ENCODE measurements at places on chromosomes 7 and 10.

DNA sequence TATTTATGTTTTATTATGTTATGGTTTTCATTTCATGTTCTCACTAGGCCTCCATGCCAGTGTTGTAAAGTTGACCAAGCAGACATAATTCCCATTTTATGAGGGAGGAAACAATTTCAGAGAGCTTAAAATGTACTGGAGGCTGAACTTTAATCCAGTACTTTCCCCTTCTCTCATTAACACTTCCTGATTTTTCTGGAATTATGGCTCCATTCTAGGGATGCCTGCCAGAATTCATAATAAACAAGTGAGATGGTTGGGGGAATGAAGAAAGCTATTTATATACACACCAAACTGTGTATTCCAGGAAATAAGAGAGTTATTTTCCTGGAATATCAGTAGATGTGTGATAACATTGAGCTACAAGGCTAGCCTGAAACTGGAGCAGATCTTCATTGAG lies 6.9 kb downstream of the TMEM236 start:
- no peak for DNase-seq

DNA sequence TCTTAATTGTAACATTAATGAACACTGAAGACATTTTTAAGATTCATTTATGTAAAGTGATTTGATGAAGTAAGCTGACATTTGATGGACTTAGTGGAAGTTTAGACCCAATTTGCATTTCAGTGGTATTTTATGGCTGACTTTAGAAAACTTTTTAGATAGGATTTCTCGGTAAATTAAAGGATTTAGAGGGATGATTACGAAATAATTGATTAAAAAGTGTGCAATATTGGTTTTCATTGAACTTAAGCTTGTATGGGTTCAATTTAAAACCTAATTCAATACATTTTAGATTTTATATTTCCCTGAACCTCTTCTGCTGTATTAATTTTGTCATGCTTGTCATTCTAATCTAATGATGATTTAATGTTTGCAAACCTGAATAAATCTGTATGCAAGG lies 135.1 kb downstream of the SDK1 start:
- no peak for DNase-seq

- no peak for DNase-seq
Measured at GRCh38 chr7:71555758-71556157, 423.8 kb downstream of the GALNT17 start.

- DNase-seq = peak; percentile 61
Measured at GRCh38 chr10:99395750-99396445, 34.5 kb downstream of the GOT1 start.

DNA sequence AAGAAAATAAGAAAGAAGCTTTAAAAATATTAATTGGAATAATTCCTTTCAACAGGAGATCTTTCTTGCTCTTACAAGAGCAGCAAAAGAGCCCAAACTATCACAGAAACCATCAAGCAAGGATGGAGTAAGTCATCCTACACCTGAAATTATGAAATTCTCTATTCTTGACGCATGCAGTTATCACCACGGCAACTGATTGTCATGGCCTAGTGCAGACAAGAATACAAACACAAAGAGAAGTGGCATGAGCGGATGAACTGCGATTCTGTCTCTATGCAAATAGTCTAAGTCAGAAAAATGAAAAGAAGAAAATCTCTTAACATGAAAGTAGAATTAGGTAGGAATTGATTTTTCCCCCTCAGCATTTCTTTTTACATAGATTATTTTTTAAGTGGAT lies 54.8 kb upstream of the SLC35B4 start:
- no peak for DNase-seq

GRCh38 chr7:149727053-149727898 lies 46.1 kb downstream of the ZNF467 start:
- DNase-seq = no peak

- no peak for DNase-seq
Measured at GRCh38 chr10:2077231-2077630, 339.9 kb upstream of the ADARB2 start.

DNA sequence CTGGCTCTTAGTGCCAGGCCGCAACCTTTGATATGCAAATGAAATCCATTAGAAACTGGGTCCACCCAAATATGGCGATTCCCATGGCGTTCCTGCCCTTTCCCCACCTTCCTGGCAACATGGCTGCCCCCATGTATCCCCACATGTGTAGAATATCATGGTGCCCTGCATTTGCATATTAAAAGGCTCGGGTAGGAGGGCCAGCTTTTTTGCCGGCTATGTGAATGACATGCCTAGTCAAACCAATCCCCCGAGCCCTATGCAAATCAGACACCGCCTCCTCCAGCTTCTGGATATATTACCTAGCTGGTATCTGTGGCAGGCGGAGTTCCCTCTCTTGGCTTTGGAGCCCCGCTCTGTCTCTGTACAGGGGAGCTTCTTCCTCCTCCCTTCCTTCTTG lies 18.3 kb downstream of the MMS19 start:
- DNase-seq = no peak

- no peak for DNase-seq
Measured at GRCh38 chr7:97203957-97204356, 86.5 kb downstream of the SDHAF3 start.

DNA sequence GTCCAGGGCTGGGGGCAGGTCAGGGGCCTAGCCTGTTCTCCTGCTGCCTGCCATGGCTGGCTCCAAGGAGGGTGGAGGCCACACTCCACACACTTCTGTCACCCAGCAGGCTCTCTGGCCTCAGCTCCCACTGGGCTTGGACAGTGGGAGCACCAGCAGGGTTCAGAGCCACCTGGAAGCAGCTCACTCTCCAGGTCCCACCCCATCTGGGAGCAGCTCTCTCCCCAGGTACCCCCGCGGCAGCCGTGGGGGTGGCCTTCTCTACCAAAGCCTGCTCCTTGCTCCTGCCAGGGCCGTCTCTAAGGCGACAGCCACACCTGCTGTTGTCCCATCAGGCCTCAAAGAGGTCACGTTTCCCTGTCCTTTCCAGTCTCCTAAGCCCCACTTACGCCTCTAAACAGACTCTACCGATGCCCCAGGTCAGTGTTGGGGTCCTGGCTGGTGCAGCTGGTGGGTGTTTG lies 142.5 kb upstream of the RET start:
- no peak for DNase-seq

DNA sequence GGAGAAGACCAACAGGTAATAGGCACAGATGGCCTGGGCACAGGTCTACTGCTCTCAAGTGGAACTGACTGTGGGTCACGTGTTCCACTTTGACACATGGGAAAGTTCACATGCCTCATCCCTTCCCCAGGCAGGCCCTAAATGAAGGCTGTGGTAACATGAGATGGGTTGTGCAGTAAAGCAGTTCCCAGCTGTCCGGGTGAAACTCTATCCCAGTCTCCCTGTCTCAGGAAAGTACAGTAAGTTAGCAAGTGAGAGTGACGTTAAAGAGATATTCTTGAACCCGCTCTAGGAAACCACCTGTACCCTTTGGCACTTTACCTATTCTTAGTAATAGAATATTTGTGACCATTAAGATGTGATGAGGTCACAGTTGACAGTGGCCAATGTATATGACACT lies 343.7 kb upstream of the AOAH start:
- no peak for DNase-seq

DNA sequence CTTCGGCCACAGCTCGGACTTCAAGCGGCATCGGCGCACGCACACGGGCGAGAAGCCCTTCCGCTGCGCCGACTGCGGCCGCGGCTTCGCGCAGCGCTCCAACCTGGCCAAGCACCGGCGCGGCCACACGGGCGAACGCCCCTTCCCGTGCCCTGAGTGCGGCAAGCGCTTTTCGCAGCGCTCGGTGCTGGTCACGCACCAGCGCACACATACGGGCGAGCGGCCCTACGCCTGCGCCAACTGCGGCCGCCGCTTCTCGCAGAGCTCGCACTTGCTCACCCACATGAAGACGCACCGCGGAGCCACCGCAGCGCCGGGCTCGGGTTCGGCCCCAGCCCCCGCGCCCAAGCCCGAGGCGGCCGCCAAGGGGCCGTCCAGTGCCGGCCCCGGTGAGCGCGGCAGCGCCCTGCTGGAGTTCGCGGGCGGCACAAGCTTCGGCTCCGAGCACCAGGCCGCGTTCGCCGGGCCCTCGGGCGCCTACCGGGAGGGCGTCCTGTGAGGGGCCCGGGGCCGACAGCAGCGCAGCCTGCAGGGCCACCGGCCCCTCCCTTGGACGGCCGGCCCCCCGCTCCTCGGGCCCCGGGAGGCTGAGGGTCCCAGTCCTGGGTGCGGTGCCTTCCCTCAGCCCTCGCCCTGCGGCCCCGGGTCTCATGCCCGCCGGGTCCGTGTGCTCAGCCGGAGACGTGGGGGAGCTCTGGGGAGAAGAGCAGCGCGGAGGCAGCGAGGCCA lies 17.2 kb downstream of the ZNF316 start:
- DNase-seq = peak; percentile 50

DNA sequence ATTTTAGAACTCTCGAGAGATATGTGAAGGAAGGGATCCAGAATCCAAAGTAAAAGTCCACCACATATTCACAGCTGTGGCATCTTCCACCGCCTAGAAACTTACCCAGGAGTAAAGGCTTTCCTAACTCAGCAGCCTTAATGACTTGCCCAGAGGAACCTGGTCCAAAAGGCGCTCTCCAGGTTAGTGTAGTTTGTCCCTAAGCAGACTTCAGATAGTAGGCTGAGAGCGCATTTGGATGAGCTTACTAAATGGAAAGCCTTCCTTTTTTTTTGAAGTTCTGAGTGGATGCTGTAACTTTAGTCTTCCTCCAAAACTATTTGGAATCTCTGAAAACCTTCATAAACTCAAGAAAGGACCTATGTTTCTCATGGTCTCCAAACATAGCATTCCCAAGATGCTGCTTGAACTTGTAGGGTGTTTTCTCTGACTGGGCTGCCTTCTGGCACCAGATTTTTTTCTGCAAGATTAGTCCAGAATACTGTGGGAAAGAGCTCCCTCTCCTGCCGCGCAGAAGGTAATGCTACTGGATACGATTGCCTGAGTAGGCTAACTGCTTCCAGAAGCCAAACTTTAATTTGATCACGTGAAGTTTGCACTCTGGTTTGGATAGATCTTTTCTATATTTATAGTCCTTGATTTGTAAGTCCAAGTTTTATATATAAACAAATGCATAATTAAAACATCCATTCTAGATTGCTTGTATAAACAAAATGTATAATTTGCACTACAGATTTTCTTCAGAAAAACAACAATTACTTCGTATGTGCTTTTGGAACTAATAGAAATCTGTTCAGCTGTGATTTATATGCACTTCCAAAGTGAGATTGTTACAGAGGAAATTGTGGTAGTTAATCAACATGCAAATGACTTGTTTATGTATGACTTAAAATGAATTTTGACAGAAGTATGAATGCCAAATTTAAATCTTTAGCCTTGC lies 19.6 kb upstream of the GPR37 start:
- DNase-seq = no peak

- peak; percentile 15 for DNase-seq
Measured at GRCh38 chr10:120508393-120508792, 51.4 kb downstream of the PLPP4 start.

DNA sequence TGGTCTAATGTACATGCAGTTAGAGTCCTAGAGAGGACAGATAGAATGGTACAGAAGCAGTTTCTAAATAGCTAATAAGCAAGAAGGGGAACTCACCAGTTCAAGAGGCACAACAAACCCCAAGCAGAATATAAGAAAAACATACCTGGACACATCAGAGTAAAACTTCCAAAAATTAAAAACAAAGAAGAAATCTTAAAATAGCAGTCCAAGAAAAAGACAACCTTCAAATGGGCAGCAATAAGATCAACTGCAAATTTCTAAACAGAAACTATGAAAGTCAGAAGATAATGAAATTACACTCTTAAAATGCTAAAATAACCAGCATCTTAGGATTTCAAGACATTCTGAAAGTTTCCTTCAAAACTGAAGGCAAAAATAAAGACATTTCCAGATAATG lies 55.9 kb downstream of the USP6NL start:
- no peak for DNase-seq

DNA sequence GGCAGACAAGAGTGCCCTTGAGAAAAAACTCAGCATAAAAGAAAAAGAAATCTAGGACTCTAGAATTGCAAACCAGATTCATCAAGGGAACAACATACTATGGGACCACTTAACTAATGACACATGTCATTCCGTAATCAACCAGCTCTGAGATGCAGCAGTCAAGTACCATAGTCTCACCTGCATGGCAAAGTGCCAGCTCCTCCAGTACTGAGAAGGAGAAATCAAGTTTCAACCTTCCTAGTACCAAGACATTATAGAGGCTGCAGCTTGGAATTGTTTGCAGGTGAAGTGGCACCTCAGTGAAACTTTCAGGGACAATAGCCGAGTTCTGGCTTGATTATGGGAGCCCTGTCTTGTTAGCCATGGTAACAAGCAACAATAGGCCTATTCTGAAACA lies 11.5 kb downstream of the STEAP1 start:
- no peak for DNase-seq

GRCh38 chr10:25261558-25261957 lies 86.8 kb downstream of the GPR158 start:
- no peak for DNase-seq
